Posterior cingulate gyrus (tissue), 11 donors: ENCODE measurements at places on chromosomes 16 and 17.

DNA sequence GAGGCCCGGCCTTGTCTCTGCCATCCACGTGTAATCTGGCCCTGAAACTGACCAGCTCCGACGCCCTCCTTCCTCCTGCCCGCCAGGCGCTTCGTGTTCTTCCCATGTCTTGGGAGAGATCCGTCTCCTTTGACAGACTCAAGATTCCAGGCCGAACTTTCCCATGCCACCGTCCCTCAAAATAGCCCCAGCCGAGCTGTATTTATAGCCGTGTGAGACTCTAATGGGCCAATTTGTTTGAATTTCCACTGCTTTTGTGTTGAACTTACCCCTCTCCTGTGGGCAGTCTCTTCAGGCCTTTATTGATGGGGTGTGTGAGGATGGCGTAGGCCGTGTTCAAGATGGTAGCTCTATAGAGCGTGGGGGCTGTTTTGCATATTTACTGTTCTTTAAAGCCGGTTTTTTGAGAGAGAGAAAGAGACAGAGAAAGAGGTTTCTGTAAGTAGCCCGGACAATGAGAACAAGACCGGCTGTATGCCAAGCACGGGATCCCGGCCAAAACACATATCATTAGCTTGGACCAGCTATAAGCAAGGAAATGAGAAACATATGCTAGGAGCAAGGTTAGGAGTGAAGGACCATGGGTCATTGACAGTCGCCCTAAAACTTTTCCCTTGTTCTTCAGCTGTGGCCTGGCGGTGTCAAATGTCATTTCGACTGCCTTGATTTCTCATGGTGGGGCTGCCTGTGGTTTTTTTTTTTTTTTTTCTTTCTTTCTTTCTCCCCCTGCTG, 124.5 kb upstream of the ZFHX3 start:
- DNase-seq: no peak

DNA sequence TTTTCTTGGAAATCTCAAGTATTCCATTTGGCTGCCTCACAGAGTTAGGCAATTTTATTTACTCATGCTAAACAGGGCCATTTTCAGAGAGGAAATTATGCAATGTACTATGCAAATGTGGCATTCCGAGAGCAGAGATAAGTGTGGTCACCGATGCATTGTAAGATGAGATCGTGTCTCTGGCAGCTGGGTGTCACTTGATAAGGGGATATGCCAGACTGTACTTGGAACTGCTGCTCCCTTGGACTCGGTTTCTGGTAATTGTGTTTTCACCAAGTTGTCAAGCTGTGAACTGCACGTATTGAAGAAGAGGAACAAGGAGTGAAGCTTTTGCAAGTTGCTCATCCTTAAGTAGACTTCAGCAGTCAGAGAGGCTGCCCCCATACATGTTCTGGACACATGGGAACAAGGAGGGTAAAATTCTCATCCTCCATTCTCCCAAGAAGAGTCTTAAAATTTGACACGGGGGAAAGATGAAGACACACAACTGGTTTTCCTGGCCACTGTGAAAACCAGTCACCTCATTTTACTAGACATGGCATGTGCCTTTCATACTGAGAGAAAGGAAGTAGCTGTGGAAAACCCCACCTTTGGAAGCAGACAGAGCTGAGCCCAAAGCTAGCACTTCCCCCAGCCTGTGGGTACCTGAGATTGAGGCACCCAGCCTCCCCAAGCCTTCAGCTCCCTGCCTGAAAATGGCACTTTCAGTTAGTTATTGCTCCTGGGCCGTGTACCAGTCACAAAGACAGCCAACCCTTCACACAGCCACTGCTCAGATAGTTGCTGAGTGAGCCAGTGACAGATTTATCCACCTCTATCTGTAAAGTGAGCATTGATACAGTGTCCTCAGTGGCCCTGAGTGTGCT, 150.7 kb downstream of the SOCS1 start:
- DNase-seq: peak; percentile 20

DNA sequence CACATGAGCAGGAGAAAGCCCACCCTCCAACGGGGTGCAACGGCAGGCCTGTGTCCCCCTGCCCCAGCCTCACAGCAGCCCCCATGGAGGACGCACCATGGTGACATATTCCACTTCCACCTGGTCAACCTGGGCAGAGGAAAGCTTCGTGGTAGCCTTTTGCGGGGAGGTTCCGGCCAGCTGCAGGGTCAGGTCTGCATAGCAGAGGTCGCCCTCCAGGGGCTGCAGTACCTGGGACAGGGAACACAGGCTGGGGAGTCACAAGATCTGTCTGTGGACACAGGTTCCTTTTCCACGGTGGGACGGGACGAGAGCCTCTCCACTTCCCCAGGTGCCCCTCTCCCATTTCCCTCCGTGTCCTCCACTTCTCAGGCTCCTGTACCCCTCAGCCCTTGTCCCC, 17.1 kb downstream of the CD300LF start:
- no peak for DNase-seq

GRCh38 chr17:72934927-72935326, 157.6 kb downstream of the SLC39A11 start:
- no peak for DNase-seq

DNA sequence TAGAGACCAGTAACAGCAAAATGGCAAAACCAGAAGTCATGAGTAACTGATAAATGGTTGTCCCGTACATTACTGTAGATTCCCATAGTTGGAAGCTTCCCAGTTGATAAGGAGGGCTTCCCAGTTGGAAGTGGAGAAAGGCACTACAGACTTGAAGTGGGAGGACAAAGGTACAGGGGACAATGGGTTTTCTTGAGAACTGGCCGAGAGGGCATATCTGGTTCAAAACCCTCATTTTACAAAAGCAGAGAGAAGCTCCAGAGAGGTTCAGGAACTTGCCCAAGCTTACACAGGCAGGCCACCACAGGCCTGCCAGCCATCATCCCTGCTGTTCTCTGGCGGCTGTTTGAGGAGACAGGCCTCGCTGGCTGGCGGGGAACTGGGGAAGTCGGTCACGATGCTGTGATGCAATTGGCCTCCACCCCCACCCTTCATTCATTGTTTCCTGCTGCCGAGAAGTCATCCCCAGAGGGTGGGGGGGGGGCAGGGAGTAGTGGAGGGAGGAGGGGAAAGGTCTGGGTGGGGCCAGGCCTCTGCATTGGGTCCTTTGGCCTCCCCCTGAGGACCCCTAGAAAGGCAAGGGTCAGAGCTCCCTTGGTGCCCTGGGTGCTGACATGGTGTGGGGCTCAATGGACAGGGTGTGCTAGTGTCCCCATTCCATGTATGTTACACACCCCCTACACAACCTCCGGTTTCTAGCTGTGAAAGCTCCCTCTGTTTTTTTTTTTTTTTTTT, 3.0 kb downstream of the UBALD2 start:
- DNase-seq: peak; percentile 72

GRCh38 chr17:49887086-49887743, 39.3 kb upstream of the TAC4 start:
- no peak for DNase-seq

- no peak for DNase-seq
Measured at GRCh38 chr16:12413393-12413792, 390.3 kb downstream of the CPPED1 start.

DNA sequence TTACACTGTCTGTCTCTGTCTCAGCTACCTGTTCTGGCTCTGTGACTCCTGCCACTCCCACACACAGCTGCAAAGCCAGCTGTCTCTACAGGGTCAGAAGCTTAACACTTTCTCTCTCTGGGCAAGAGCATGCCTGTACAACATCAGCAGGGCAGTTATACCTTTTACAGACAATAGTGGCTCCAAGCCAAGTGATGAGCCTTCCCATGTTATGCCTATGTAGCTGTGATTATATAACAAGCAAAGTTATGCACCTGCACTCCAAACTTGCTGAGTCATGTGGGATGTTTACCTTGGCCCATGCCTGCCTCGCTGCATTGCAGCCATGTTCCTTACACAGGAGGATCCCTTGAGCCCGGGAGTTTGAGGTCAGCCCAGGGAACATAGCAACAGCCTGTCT, 31.8 kb upstream of the APPBP2 start:
- no peak for DNase-seq
